ENCODE measurements at places on chromosomes 16 and 17.
A peak's percentile ranks its signal among the peaks of the same experiment; 100 is the strongest.

DNA sequence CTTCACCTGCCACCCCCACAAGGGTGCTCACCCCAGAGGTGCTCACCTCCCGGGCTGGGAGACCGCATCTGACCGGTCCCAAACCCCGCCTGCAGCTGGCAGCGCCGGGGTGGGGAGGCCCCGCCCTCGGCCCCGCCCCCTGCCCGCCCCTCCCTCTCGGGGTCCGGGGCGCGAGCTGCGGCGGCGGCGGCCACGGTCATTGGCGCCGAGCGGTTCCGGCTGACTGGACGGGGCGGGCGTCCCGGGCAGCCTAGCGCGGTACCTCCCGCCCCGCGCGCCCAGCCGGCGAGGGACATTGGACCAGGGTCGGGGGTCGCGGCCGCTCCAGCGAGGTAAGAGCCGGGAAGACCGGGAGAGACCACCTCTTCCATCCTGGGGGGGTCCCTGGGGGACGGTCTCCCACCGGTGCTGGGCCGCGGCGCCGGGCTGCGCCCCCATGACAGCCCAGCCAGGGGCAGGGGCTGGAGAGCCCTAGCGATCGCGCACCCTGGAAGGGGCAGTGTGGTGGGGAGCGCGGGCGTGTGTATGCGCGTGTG lies at the start of gene CACNG5:
TSS of gene CACNG5 (plus strand) at position 199 of the 536 bp plus-strand sequence. CDS start 42,216 bp downstream, outside the sequence.
- no peak for DNase-seq

DNA sequence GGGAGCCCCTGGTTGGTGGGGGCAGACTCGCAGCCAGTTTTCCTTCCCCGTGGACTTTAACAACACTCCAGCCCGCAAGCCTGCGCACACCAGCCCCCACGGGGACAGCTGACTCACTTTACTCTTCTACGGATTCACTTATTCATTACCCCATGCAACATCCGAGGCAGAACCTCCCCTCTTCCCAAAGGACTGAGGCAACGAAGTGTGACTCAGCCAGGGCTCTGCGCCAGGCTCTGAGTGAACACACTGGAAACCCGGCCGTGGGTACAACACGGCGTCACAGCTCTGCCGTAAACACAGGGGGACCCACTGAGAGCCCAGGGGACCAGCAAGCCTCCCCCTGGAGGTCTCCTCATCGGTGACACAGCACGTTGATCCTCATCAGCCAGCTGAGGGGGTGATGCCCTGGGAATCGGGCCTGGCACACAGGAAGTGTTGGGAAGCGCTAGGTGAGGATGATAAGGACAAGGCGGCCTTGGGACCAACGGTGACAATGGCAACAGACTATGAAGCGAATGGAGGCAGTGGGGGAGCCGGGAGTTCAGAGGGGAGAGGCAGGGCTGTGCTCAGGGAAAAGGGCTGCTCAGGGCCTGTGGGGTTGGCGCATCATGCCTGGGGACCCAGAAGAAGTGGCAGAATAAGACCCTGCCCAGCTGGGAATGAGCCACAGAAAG lies 14.6 kb downstream of the COTL1 start:
- DNase-seq: peak; percentile 84

GRCh38 chr17:50871364-50871763 lies 5.2 kb upstream of the TOB1 start:
- DNase-seq: no peak

DNA sequence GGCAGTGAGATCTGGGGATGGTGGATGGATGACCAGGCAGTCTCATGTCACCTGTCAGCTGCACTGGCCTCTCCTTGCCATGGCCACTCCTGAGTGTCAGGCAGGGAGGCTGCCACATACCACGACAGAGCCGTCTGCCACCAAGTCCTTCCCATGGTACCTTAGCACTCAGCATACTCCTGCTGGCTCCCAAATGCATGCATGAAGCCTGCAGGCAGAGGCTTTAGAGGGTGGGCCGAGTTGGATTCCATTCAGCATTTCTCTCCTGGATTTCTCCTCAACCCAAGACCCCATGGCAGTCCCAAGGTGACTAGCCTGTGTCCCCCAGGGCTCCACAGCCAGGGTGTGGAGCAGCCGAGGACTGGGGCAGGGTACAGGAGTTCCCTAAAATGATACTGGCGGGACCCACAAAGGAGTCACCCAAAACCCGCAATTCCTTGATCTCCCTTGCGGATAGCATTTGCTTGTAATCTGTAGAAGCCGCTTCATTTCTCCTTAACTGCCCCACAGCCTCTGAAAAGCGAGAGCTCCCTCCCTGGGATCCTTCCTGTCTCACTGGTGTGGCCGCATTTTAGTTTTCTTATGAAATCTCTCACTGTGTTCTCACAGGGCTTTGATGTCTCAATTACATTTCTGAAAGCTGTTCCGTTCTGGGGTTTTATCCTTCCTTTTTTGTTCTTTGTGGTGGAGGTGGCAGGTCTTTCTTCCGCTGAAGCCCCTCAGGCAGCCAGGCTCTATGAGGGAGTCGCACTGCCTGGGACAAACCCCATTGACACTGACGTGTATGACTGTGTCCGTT lies 141.4 kb downstream of the SOCS1 start:
- no peak for DNase-seq

DNA sequence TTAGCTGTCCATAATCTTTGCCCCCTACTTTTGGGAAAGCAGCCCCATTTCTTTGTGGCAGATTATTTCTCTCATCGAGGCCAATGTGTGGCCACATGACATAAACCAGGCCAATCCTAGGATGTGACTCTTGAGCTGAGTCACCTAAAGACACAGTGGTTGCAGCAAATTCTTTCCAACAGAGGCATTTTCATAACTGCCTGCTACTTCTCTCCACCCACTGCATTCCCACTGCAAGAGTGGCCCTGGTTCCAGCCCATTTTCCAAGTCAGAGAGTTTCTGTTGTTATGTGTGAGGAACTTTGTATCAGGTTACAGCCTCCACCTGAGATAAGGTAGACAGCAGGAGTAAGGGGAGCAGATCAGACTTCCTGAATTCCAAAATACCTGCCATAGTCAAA lies 195.2 kb downstream of the RGS9 start:
- no peak for DNase-seq

GRCh38 chr17:15884731-15885130 lies 60.2 kb upstream of the ADORA2B start:
- no peak for DNase-seq

DNA sequence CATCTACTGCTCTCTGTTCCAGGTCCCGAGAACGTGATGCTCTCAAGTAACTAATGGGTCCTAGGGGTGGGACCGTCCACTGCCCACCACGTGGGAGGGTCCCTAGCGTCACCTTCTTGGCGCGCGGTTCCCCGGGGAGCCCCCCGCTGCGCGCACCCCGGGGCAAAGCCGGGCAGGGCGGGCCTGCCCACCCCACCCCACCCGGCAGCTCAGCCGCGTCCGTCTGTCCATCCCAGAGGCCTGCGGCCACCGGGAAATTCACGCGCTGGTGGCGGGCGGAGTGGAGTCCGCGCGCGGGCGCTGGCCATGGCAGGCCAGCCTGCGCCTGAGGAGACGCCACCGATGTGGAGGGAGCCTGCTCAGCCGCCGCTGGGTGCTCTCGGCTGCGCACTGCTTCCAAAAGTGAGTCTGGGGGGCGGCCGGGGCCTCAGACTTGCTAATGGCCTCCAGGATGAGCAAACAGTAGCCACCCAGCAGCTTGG lies 494 bp downstream of the PRSS41 start:
- no peak for DNase-seq

- DNase-seq: no peak
Observed at GRCh38 chr16:67571981-67572431, 9.7 kb downstream of the CTCF start.

GRCh38 chr17:28086519-28086918 lies 44.0 kb downstream of the NLK start:
- no peak for DNase-seq

DNA sequence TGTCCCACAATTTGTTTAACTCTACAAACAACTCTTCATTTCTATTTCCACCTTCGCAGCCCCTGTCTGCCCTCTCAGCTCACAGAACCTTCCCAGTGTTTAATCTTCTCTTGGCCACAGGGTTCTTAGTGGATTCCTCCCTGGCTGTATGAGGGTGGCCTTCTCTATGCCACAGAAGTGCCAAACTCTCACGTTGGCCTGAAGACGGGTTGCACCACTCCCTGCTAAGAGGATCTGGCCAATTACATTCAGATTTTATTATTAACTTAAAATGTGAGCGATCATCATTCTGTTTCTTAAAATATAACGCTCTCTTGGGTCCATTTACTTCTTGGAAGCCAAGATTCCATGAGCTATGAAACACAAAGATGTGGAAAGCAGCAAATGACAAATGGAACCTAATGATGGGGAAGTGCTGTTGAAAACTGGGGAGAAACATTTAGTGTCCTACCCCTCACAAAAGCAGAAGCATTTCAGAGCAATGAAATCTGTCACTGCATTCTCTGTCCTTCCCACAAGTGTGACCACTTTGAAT lies 91.3 kb upstream of the NOG start:
- DNase-seq: no peak

- no peak for DNase-seq
Observed at GRCh38 chr17:14427900-14428647, 127.2 kb downstream of the HS3ST3B1 start.

DNA sequence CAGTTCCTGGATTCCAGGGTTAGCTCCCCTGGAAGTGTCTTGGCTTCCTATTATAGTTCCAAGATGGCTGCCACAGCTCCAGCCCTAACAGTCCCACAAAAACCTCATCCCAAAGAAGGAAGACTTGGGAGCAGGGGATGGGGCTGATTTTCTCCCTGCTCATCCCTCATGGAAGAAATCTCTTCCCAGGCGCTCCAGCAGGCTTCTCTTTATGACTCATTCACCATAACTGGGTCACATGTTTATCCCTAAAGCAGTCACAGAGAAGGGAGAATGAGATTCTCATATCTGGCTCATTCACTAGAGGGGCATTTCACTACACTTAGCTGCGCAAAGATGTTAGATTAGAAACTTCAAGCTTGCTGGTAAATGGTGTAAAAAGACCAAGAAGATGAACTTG lies 206.5 kb upstream of the IRX3 start:
- DNase-seq: no peak

GRCh38 chr17:46046957-46047356 lies 47.9 kb downstream of the STH start:
- DNase-seq: no peak

DNA sequence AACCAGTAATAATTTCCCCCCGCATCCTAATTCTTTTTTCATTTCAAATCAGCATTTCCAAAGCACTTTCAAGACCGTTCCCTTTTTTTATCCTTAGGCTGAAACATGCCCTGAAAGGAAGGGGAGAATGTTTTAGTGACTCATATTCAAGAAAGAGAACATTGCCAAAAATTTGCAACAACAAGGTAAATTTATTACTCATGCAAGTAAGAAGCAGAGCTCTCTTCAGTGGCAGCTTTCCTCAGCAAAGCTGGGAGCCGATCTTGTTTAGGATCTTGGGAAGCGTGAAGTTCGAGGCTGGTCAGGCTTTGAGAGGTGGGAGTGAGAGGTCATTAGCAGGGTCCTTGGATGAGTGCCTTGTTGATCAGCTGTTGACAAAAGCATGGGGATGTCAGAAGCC lies 129.5 kb downstream of the PRKCA start:
- no peak for DNase-seq

- DNase-seq: no peak
Observed at GRCh38 chr16:75309899-75310430, 58.5 kb upstream of the BCAR1 start.
